ENCODE measurements at places on chromosomes 3 and 15.

GRCh38 chr3:183826448-183827250 is 1.3 kb upstream of the MAP6D1 start:
- no peak for DNase-seq

- no peak for DNase-seq
Observed at GRCh38 chr3:159158213-159158612, 356.4 kb downstream of the MFSD1 start.

DNA sequence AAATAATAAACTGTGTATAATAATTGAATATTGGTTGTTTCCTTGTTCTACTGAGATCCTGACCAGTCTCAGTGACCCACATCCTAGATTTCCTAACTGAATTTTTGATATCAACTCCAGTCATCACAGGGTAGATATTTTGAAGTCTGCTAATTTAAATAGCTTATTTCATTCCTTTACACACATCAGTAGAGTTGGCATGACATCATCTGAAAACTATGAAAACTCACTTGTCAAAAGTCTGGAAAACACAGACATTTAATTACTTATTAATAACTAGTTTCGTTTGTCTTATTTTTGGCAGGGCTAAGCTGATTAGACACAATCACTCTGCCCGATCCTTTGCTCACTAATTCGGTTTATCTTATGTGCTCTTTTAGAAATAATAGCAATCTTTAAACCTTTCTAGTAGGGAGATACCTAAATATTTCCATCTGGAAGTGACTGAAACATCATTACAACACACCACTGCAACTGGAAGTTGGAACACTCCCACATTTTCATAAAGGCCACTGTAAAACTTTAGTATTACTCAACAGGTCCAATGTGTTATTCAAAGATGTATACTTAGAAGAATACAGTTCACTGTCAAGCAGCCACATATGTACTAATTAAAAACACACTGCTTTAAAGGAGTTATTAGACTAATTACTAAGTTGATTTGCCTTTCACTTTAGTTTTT is 198.4 kb upstream of the ZNF717 start:
- DNase-seq, result no peak

GRCh38 chr3:114374433-114374990 is 80.7 kb downstream of the TIGIT start:
- no peak for DNase-seq

Measured in stimulated activated naive CD4-positive, alpha-beta T cell (primary cell).